Activated naive CD8-positive, alpha-beta T cell treated with anti-CD3 and anti-CD28 coated beads, Interleukin-2, amount 50 U/mL, for 16 hours (primary cell): ENCODE measurements at places on chromosomes 6 and 20.

DNA sequence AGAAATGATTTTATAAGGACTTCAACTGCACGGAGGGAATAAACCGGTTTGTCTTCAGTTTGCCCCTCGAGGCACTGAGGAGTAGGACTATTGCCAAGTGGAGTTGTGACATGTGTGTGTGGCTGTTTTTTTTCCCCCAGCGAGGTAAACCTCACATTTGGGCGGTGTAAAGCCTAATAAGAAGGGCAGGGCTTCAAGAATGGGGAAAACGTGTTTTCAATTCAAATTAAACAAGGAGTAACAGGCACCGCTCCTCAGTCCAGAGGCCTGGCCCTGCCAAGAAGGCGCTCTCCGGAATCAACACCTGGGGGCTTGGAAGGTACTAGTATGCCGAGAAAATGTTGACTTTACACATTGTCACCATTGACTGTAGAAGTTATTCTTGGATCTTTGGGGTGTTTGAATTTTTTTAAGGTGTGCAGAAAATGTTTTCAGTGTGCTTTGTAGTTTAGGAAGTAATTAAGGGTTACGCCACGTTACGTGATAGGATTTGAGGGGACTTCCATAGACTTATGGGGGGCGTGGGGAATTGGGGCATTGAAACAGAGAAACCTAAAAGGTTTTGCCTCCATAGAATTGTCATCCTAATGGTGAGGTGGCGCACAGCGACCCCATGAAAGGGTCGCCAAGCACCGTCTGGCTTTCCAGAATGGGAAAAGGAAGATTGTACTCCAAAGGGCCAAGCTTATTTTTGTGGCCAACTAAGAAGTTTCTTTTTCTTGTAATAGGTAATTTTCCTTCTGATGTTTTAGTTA lies 791 bp downstream of the ADGRG6 start:
- no peak for DNase-seq

DNA sequence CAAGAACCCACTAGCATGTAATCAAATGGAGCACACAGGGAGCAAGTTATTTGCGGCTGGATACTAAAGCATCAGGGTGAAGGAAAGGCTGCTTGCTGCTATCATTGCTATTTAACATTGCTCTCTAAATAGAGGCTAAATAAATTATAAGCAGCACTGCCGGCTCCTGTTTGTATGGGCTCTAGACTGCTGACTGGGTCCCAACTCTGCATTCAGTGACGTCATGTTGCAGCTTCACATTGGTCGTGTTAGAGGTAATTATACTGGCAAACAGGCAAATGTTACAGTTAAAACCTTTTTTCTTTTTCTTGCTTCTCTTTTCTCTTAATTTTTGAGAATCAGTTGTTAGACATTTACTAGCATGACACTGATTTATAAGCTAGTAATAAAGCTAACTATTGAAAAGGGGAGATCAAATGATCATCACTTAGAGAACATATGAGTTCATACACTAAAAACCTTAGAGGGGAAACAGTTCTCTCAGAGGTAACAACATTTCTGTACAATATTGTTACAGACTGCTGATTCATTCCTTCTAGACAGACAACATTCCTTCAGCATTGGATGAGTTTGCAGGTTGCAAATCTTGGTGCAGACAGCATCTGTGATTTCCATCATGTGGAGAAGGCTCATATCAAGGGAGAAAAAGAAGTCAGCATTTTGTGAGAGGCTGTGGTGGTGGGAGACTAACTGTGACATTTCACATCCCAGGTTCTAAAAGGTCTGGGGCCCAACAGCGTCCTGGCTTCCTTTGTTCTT lies 15.9 kb downstream of the RFPL4B start:
- no peak for DNase-seq

DNA sequence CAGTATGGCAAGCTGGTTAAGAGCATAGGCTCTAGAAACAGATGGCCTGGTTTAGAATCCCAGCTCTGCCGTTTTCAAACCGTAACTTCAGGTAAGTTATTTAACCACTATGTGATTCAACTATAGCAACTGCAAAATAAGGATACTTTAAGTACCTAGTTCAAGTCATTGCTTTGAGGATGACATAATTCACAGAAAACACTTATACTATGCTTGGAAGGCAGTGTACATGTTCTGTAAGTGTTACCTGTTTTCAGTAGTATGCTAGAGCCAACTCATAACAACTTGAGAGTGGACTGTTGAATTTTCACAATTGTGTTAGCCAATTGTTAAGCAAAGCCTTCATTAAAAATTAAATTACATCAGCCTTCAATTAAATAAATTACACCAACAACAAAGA lies 134.8 kb upstream of the BEND6 start:
- DNase-seq: no peak

- DNase-seq: no peak
Observed at GRCh38 chr6:18427296-18427695, 40.1 kb downstream of the RNF144B start.

DNA sequence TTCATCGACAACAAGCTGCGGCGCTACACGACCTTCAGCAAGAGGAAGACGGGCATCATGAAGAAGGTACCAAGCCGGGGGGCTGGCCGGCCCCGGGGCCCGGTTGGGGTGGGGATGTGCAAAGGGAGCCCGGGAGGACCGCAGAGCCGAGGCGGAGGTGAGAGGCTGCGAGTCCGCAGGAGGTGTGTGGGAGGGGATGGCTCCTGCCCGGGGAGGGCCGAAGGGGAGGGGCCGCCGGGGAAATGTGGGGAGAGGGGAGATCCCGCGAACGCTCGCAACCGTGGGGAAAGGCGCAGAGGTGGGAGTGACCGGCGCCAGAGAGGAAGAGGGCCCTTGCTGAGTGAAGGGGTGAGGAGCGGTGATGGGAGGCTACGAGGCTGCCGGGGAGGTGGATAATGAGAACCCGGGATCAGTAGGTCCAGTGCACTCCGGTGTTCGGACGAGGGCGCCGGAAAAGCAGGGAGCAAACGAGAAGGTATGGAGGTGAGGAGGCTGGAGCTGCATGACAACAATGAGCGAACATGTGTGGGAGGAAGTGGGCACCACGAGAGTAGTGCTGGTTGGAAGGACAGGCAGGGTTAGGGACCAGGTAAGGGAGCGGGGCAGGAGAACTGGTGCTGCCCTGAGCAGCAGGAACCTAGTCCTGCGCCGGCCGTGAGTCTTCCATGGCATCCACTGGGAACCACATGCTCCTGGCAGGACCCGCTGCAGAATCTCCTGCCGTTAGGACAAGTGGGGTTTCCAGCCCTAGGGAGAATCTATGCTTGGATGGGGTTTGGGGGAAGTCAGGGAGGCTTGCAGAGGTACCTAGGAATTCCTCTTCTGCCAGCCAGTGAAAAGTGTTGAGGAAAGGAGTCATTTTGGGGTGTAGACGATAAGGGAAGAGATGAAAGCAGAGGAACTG lies 1.3 kb downstream of the SRF start:
- peak; percentile 17 for DNase-seq

- DNase-seq: no peak
Observed at GRCh38 chr6:133130863-133131262, 110.3 kb upstream of the EYA4 start.

GRCh38 chr6:40438246-40438887 lies 148.8 kb downstream of the LRFN2 start:
- no peak for DNase-seq

GRCh38 chr6:21611485-21611884 lies 17.9 kb downstream of the SOX4 start:
- DNase-seq: no peak

- DNase-seq: no peak
Observed at GRCh38 chr6:13511913-13512717, 24.7 kb upstream of the GFOD1 start.

DNA sequence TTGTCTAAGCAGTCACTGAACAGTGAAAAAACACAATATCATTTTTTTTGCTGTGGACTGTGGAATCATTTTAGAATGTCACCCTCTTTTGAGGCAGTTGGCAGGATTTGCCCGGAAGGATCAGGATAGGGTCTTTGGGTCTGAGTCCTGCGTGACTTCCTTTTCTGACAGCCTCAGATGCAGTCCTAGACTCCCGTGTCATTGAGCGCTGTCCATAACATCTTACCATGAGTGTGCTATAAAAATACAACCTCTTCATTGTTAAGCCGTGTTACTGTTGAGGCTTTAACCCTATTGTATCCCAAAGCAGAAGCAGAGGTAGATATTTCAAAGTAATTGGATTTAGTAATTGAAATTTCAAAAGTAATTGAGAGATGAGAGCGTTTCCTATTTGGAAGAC lies 30.6 kb downstream of the ARID1B start:
- no peak for DNase-seq

DNA sequence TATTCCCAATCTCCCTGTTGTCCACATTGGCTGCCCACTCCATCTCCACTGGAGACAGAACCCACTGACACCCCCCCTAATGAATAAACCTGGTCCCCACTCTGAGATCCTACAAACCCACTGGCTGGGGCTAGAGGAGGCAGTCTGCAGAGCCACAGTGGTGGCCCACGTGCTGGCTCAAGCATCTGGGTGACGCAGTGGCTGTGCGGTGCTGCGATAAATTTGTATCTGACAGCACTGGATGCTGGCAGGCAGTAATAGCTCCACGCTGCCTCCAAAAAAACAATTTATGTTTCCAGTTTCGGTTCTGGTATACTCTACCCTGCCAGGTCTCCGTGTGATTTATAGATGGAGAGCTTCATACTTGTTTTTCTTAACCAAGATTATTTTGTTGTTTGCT lies 87.1 kb upstream of the SYNDIG1 start:
- DNase-seq: no peak

- no peak for DNase-seq
Observed at GRCh38 chr6:38612143-38612965, 27.4 kb downstream of the BTBD9 start.
